ENCODE measurements at places on chromosomes 2 and 18.

DNA sequence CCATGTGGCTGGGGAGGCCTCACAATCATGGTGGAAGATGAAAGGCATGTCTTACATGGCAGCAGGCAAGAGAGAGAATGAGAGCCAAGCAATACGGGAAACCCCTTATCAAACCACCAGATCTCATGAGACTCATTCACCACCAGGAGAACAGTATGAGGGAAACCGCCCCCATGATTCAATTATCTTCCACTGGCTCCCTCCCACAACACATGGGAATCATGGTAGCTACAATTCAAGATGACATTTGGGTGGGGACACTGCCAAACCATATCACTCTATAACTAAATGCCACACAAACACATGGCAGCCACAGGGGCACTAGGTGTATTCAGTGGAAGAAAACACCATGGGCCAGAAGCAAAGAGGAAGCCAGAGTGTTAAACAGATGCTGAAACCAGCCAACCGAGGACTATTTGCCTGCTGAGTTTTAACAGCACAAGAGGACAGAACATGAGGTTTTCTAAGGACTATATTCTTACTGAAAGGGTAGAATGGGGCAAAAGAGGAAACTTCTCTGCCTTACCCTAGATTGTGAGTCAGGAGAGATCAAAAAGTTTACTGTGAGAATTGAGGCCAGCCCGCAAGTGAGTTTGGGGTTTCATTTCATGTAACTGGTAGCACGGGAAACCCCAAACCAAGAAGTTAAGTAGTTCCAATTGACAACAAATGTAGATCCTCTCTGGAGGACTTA is 49.2 kb downstream of the SIGLEC15 start:
- DNase-seq, result no peak

DNA sequence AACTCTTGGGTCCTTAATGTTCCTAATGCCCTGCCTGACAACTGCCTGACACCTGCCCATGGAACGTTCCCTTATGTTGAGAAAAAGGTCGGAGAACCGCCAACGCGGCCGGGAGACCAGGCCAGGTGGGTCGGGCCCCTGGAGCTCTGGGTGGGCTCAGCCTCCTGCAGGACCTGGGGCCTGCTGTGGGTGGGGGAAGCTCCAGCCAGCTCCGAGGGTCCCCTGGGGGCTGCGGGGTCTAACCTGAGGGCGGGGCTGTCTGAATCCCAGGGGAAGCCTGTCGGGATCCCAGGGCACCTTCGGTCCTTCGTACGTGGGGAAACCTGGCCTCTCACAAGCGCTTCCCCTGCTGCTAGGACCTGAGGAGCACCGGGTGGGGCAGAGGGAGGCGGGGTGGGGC is 296.0 kb downstream of the NDUFA10 start:
- DNase-seq, result no peak

GRCh38 chr2:237051861-237052260 is 33.8 kb upstream of the COPS8 start:
- no peak for DNase-seq

DNA sequence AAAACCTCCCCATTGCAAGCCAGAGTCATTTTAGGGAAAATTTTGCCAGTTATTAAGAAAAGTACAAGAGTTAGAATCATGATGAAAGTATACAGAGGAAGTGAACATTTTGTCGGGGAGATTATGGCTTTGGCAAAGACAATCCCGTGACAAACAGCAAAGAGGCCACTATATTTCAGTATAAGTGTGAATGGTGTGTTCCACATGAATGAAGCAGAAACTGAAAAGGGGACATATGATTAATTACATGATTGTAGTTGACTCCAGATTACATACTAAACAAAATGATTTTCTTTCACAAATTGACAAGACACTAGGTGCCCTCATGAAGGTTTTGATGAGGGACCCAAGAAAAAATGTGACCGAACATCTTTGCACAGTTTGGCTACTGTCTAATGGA is 42.0 kb downstream of the SP140 start:
- no peak for DNase-seq

DNA sequence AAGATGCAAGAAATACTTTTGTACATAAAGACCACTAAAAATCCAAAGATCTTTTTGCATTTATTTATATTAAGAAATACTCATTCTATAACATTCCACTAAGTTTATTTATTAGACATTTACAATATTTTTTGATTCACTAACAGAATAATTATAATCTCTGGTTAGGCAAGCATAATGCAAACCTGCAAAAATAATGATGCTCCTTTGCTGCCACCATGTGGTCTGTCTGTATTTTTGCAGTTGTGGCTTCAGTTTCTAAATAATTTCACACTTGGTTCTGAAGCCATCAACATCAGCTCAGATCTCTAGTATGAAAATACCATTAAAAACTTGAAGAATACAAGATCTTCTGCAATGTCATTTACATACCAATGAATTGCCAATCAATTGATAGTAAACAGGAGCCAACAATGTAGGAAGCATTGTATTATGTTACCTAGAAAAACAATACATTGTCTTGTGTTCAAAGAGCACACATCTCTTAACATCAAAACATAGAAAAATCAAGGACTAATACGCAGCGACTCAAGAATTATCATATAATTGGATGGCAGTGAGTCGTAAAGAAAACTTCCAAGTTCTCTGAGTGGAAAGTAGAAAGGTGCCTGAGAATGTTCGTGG is 28.8 kb upstream of the WDR75 start:
- no peak for DNase-seq

DNA sequence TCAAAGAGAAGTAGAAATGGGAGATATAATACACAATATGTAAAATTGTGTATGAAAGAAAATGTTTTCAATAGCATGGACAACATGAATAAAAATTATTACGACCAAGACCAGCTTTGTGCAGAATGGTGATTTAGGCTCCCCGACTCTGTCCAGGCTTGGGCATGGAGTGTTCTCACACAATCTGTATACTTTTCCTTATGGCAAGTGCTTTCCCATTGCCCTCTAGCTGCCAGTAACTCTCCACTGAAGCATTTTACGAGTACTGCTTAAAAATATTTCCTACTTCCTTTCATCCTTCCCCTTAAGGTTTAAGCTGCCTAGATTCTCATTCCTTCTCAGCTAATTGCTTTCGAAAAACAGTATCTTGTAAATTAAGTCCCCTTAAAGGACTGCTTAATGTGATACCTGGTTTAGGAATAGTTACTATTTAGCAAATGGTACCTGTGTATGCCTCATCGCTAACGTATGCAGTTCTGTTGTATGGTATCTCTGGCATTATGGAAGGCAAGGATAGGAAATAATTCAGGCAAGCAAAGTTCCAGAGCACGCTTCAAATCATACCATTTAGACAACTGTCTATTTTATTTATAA is 714.6 kb downstream of the ERBB4 start:
- DNase-seq, result no peak

- peak; percentile 11 for DNase-seq
Observed at GRCh38 chr2:144320491-144320890, 199.4 kb downstream of the ZEB2 start.

DNA sequence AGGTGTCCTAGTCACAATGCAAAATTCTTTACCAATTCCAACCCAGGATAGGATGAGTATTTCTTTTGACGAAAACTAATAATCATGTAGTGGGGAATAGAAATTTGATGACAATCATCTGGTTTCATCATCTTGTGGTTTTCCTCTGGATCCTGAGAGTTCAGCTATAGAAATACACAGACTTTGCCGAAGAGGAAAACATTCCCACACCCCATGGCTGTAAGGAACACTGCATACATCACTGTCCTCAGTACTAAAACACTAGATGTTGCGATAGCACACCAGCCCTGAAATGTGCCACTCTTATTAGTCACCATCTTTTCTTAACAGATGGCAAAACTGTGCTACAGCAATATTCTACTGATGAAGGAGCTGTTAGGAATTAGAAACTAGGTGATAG is 29.4 kb downstream of the CERKL start:
- peak; percentile 11 for DNase-seq

DNA sequence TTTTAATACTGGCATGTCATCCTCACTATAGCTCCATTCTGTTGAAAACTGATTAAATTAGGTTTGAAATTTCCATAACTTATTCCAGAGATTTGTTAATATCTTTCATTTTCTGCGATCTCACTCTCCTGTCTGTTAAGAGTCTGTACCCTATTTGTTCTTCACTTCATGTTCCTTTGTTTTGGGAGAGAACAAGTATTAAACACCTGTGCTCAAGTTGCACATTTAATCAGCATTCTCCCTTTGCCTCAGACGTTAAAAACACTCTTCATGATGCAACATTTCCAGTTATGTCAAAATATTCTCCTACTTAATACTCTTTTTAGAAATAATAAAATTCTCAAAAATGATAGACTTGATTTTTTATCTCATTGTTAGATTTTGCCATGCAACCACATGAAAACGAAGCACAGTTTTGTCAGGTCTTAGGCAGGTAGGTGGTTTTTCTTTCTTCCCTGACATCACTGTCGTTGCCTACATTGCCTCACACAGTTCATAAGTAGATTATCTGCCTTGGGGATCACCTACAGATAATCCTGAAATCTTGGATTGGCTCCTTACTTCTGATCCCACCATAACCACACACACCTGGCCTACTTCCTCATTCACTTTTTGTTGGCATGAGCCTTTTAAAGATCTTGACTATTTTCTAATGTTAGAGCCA is 109.9 kb downstream of the GAREM1 start:
- no peak for DNase-seq

GRCh38 chr2:186696290-186696689 is 2.4 kb downstream of the FAM171B start:
- no peak for DNase-seq

GRCh38 chr18:3855966-3856365 is 406.0 kb downstream of the TGIF1 start:
- DNase-seq, result no peak

- DNase-seq, result no peak
Observed at GRCh38 chr2:71191570-71191943, 35.3 kb downstream of the PAIP2B start.

GRCh38 chr2:85401464-85401805 is 8.7 kb downstream of the CAPG start:
- DNase-seq, result no peak

- DNase-seq, result peak; percentile 44
Observed at GRCh38 chr2:113390124-113390849, 47.2 kb upstream of the ZNG1B start.

GRCh38 chr2:40147360-40147759 is 304.5 kb downstream of the SLC8A1 start:
- no peak for DNase-seq

GRCh38 chr2:48589170-48589767 is 28.4 kb upstream of the GTF2A1L start:
- no peak for DNase-seq

DNA sequence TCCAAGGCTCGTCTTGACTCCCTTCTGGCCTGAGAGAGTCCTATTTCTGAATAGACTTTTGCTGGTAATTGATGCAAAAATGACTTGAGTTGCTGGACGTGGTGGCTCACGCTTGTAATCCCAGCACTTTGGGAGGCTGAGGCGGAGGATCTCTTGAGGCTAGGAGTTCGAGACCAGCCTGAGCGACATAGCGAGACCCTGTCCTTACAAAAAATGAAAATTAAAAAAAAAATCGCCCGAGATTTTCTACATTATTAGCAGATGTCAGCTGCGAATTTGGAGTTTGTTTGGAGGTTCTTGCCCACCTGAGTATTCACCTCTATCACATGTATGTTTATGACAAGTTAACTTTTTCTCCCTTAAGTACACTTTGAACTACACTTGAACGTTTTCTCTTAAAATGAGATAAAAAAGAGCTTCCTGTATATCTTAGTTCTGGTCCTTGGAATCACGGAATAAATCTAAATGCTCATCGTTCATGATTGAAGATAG is 471 bp upstream of the C2orf42 start:
- DNase-seq, result no peak

- peak; percentile 29 for DNase-seq
Observed at GRCh38 chr18:35415511-35416073, 38.5 kb upstream of the ZNF396 start.

- no peak for DNase-seq
Observed at GRCh38 chr2:23536326-23536725, 151.3 kb downstream of the KLHL29 start.

DNA sequence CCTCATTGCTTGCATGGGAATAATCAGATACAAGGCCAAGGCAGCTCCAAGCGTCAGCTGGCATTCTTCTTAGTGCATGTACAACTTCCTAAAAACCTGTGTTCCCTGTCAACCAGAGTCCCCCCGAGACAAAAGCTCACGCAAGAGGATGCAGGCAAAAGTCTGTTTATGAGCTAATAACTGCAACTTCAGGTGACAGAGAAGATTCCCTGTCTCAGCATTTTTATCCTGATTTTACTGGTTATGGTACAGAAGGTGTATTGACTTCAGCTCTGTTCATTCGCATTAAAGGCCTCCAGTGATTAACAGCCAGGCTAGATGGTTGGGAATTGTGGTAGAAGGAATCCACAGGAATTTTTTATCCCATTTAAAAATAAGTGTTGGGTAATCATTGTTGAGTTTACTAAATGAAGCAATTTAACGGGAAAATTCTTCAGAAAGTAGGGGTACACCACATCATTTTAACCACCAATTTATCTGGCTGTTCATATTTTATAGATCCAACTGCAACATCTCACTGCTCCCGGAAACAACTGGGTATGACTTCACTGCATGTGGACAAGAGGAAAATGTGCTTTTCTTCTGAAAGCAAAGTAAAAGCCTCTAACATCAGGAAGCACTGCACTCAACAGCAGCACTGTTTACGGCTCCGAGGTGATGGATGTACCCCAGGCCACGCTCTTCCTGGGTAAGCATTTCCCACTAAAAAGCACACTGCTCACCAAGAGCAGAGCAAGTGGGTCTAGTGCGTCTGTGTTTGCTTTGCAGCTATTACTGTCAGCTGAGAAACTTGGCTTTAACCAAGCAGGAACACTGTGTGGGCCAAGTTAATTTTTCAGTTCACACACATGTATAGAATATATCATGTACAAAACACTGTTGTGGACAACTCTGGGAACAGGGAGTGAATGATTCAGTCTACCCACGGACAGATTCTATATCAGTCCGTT is 31.9 kb downstream of the CCBE1 start:
- peak; percentile 73 for DNase-seq

DNA sequence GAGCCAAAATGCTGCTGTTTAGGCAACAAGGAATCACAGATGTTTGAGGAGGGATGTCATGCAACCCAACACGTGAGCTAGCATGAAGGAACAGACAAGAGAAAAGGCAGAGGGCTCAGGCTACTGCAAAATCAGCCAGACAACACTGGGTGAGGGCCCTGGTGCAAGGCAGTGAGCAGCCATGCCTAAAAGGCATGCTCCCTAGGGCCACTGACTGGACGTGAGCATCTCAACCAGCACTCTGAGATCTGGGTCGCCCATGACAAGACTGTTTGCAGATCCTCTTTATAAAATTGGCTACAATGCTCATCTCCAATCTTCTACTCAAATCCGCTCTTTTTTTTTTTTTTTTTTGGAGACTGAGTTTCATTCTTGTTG is 49.1 kb downstream of the KIAA2012 start:
- DNase-seq, result no peak

Data from AG09309 (cell line).